ENCODE measurements at places on chromosomes 16 and 17. TPM values are rescaled to one million over a fixed set of nuclear protein-coding genes. Genes with fewer than 3 reads are reported as not detected.

DNA sequence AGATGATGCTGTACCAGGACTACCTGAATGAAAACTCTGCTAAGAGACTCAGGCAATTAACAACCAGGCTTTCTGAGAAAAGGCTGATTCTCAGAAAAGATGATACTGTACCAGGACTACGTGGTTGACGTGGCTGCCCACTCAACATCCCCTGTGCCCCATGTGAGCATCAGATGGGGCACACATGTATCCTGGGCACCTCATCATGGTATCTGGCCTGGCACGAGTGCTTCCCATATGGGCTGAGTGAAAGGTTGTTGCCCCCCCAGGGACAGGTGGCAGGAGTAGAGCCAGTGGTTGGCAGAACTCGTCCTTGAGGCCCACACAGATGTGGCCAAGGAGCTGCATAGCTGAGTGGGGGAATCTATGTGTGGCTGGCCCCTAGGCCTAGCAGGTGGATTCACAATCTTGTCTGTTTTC lies 3.5 kb upstream of the CES4A start:
- DNase-seq, result no peak

Gene KCNJ2
- total RNA-seq, result 4.3 TPM

- DNase-seq, result no peak
Observed at GRCh38 chr16:11263737-11264136, 5.4 kb downstream of the TNP2 start.

GRCh38 chr16:24553983-24554382 lies 14.6 kb downstream of the RBBP6 start:
- no peak for DNase-seq

DNA sequence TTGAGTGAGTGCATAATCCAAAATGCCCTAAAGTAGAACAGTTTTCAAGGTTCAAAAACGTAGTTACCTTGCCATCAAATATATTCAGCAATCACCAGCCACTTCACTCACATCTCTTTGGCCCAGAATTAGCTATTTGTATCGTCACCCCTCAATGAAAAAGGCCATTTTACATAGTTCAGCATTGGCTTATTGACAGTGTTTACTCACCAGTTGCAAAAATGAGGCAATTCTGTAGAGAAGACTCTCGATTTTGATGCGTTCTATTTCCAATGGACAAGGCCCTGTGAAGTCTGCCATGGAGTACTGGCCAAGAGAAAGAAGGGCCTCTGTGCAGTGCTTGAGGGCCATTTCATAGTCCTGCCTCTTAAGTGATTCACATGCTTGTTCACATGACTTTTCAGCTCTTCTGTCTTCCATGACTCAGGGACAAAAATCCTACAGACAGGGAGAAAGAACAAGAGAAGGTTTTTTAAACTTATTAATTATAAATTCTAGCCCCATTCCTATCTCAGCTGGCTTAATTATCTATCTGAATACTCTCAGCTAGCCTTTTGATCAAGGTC lies 26.5 kb downstream of the HELZ start:
- DNase-seq, result peak; percentile 52

DNA sequence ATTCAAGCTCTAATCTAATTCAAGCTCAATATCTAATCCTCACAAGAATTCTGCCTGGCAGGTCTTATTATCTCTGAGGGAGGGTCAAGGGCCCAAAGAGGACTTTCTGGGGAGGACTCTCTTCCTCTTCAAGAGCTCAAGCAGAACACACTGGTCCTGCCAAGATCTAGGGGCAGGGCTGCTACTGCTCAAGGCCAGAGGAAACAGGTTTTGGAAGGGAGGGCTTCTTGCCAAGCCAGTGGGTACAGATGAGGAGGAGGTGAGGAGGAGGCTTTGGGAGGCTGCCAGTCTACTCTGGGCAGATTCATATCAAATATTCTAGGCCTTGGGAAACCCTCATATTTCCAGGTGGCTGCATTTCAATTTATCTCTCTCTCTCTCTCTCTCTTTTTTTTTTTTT lies 51.8 kb upstream of the IL34 start:
- peak; percentile 65 for DNase-seq

- DNase-seq, result peak; percentile 35
Observed at GRCh38 chr16:83878838-83879237, 20.1 kb upstream of the MLYCD start.

GRCh38 chr17:31266042-31266441 lies 31.0 kb downstream of the OMG start:
- DNase-seq, result no peak

- no peak for DNase-seq
Observed at GRCh38 chr17:1711804-1712203, 1.6 kb upstream of the TLCD2 start.

Gene ZNF174
- total RNA-seq, result 5.5 TPM

- DNase-seq, result no peak
Observed at GRCh38 chr16:19595043-19595767, 39.7 kb downstream of the VPS35L start.

DNA sequence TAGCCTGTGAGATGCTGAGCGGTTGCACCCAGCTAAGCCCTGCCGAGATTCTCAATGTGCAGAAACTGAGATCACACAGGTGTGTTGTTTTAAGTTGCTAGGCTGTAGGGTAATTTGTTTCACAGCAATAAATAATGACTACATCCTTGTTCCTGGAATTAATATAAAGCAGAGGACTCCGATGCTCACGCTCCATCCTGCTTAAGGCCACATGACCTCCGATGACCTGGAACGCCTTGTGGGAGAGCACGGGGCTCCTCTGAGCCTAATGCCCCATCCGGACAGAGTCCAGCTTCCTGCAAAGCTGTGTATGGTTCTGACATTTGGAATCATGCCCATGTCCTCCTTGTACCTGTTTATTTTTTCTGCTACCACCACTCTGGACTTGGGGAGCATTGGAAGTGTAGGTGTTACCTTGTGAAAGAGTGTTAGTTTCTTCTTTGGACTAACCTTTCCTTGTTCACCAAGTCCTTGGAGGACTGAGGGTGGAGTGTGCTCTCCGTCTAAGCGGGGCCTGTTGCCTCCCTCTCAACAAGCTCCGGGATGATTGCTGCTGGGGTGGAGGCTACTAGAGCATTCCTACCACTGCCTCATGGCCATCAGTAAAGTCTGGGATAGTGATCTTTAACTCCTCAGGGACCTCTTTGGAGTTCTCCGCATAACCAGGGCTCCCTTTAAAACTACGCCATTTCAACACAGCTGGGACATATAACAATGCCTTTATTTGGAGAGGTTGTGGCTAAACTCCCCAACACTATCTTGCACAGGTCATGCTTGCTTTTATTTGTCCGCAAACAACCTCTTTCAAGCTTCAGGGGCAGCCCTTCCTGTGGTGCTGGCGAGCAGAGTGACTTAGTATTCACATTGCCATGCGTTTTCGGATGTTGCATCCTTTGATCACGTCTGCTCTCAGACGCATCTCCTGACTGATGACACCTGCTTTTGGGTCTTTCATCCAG lies 125.4 kb downstream of the IRX3 start:
- DNase-seq, result no peak

- DNase-seq, result no peak
Observed at GRCh38 chr17:283911-284675, 68.5 kb downstream of the RPH3AL start.

DNA sequence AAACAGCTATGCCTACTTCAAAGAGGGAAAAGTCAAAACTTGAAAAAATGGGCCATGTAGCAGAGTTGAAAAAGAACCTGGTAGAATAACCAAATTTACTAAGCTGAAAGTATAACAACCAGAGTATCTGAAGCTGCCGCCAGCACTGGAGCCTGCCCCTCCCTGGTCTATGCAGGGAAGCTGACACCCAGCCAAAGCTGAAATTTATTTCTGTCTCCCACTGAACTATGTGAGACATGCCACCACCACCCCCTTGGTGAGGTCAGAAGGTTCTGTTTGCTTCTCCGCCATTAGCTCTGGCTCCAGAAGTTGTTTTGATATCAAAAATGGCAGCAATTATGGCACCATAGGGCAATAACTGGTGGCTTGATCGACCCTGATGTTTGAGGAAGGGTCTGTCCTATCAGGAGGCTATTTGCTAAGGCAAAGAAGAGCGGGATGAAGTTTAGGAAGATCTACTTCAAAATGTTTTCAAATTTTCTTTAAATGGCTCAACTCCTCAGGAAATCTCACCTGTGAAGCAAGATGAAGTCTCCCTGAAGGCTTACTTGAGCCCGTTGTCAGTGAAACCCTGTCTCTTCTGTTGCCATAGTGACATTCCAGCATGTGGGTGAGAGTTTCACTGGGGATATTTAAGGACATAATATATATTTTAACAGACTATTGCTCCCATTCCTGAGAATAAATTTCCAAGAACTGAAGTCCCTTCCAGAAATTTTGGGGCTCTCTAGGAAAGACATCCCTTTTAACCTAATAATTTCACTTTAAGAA lies 122.0 kb downstream of the COPRS start:
- no peak for DNase-seq

- no peak for DNase-seq
Observed at GRCh38 chr16:6498858-6499257, 833.8 kb upstream of the RBFOX1 start.

GRCh38 chr17:54956791-54957190 lies 11.7 kb downstream of the COX11 start:
- DNase-seq, result no peak

DNA sequence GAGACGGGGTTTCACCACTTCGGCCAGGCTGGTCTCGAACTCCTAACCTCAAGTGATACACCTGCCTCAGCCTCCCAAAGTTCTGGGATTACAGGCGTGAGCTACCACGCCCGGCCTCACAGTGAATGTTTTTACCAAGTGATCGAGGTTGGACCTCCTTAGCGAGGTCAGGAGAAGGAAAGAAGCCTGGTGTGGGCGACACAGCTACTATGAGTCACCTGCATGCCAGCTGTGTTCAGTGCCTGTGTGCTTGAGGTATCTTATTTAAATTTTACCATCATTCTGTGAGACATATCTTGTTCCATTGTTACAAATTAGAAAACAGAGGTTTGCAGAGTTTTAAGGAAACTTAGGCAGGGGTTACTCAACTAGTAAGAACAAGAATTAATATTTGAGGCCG lies 174.8 kb upstream of the DYNLRB2 start:
- DNase-seq, result peak; percentile 36

Gene C17orf113
- total RNA-seq, result 1.5 TPM

GRCh38 chr17:49524473-49525359 lies 29.6 kb downstream of the NGFR start:
- no peak for DNase-seq

DNA sequence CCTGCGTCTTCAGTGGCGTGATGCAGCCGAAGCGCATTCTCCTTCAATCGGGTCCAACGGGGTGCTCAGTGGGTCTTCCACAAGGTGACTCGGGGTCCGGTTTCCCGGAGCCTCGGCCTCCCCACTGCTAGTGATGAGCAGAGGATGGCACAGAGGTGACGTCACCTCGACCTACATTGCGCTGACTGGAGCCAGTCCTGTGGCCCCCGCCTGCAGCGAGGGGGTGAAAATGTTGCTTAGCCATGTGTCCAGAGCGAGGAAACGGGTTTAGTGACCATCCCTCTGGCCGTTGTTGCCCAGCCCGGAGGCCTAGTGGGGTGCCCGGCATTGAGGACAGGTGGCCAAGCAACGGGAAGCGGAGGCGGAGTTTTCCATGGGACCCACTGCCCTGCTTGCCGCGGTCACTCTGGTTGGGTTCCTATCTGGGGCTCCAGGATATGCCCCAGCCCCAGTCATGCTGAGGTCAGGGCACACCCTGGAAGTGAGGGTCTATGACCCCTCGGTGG lies 190.6 kb upstream of the CIBAR2 start:
- no peak for DNase-seq

Gene TMC7
- total RNA-seq, result 13.7 TPM

- no peak for DNase-seq
Observed at GRCh38 chr16:56936491-56936890, 4.5 kb downstream of the HERPUD1 start.

DNA sequence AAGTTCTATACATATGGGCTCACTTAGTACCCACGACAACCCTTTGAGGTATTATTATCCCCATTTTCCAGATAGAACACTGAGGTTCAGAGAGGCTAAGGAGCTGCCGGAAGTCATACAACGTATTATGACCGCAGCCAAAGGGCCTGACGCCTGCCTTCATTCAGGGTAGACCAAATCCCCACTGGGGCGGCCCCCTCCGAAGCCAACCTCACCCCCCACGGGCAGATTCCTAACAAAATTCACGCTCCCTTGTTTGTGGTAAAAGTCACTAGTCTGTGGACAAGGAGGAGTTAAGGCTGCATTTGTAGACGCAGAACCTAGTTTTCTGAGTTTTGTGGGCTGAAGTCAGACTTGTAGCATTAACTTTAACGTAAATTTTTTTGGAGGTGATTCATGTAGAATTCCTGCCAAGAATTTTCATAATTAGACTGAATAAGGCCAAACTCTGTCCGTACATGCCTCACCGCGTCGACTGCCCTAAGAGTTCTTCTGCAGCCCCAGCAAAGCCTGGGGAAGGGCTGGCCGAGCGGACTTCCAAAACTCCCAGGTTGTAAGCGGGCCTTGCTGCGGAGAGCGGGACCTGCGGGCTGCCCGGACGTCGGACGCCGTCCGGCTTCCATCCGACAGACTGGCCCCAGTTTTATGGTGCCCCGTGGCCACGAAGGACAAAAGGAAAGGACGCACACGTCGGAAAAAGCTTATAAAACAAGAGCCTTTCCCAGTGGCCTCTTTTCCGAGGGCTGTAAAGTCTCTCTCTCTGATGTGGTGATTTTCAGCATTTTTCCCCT lies 75.7 kb downstream of the NXN start:
- peak; percentile 94 for DNase-seq

- DNase-seq, result peak; percentile 31
Observed at GRCh38 chr17:8994319-8994718, 27.0 kb upstream of the NTN1 start.

Gene HOXB7
- not detected for total RNA-seq

DNA sequence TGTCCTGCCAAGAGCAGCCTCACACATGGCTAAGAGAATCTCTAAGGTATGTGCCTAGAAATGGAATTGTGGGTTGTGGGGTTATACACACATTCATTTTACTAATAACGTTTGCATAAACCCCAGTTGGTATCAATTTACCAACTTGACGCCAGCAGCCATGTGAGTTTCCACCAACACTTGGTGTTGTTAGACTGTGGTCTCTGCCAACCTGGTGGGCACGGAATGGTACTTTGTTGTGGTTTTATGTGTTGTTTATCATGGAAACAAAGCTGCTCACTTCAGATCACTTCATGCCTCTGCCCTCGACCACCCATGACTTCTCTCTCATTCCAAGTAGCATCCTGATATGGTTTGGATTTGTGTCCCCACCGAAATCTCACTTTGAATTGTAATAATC lies 152.0 kb upstream of the CDC42EP4 start:
- no peak for DNase-seq

GRCh38 chr17:83074486-83075223 lies 4.8 kb upstream of the METRNL start:
- no peak for DNase-seq

All from mammary epithelial cell (primary cell).